ENCODE measurements at places on chromosomes 5 and 9. TPM values are rescaled to one million over a fixed set of nuclear protein-coding genes. Genes with fewer than 3 reads are reported as not detected.

CFAP157 gene
- not detected for total RNA-seq

ARL14EPL gene
- total RNA-seq: not detected

RFX3 gene
- total RNA-seq: 0.30 TPM

IFNB1 gene
- total RNA-seq: not detected

ZCCHC9 gene
- 28.5 TPM for total RNA-seq

TNPO1 gene
- 122 TPM for total RNA-seq

GLRA1 gene
- not detected for total RNA-seq

PCA3 gene
- total RNA-seq: not detected

ZNF354B gene
- total RNA-seq: 2.9 TPM

PCDHGC4 gene
- not detected for total RNA-seq

FREM1 gene
- not detected for total RNA-seq

- DNase-seq: no peak
Observed at GRCh38 chr5:38666668-38667498, 110.4 kb upstream of the LIFR start.

DNA sequence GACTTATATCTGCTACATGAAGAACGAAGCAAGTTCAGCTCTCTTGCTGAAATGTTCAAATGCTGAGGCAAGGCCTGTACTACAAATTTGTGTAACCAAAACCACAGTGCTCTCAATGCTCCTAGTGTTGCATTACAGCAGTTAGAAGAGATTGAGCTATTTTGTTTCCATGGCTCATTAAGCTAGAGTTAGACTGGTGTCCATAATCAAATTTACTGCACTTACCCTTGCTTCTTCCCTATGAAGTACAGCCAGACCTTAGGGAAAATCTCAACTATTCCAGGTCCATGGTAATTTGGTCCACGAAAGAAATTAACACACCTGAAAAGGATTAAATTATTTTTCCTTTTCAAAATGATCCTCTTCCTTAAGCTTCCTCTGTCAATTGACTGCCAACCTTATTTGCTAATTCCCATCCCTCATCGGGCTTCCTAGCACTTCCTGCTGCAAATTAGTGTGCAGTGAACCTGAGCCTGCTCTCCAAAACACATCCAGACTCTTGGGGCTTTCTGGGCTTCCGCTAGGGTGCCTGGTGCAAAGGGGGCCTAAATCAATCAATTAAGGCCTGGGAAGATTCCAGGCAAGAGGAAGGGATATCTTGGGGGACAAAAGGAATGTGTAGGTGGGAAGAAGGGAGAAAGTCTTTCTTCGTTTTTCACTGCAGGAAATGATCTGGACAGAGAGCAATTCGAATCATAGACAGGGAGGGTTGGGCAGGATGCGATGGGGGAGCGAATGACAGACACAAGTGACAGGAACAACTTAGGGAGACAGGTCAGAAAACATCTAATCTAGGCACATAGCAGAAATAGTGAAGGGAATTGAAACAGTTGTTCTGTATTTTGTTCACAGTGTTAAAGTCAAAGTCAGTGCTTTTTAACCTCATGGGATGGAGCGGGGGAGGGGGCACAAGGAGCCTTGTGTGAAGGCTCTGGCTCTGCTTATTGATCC lies 542.4 kb downstream of the RAB3C start:
- DNase-seq: peak; percentile 29

DNA sequence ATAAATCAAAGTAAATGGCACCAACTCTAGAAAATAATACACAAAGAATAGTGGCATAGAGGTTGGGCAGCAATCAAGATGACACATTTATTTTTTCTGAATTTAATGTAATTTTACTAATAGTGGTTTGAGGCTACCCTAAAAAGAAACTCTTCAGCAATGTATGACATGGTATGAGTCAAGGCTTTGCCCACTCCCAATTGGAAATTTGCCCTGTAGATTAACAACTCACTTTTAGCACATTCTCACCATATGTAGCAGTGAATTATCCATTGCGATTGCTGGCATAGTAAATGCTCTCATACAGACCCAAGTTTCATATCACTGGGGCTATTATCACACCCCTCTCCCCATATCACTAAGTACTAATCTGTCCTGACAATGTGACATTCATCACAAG lies 832.1 kb upstream of the ZNF608 start:
- no peak for DNase-seq

- no peak for DNase-seq
Observed at GRCh38 chr5:72436796-72437471, 70.3 kb downstream of the ZNF366 start.

DNA sequence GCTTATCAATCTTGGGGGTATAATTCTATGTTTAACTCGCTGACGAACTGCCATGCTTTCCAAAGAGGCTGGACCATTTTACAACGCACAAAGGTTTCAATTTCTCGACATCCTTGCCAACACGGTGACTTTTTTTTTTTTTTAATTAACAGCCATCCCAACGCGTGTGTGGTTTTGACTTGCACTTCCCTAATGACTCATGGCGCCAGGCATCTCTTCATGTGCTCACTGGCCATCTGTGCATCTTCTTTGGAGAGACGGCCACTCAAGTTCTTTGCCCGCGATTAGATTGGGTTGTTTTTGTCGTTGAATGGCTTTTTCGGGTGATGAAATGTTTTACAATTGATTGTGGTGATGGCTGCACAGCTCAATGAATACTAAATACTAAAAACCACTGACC lies 12.5 kb upstream of the CARD9 start:
- DNase-seq: no peak

DNA sequence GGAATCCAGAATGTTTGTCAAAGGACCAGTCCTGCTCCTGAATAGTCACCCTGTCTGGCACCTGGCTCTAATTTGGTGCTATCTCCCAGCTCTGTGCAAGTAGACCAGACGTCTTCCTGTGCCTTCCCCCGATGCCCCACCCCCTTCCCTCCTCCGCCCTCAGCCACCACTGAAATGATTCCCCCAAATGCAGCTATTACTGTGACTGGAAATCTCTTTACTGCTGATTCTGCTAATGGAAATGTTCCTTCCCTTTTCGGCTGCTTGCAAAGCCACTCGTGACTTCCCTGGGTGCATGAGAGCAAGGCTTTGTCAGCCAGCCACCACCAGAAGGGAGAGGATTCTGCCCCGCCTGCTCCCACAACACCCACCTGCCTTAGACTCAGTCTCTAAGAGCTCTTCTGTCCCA lies 11.4 kb downstream of the ASTN2 start:
- DNase-seq: no peak

DNA sequence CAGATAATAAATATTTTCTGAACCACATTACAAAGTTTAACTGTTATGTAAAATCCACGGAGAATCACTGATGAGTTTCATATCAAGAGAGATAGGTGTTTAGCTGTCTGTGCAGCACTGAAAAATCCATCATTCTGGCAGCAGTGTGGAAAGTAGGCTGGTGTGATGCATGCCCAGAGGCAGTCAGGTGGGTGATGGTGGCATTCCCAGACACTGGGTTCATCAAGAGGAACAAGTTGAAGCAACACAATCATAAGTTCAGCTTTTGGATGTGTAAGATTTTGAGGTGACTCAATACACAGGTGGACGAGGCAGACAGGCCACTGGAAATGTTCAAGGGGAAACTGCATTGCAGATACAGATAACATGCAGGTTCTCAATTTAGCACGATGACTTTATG lies 11.9 kb downstream of the DNAH5 start:
- DNase-seq: no peak

GRCh38 chr5:115098041-115098702 lies 71.5 kb downstream of the TRIM36 start:
- DNase-seq: peak; percentile 33

DNA sequence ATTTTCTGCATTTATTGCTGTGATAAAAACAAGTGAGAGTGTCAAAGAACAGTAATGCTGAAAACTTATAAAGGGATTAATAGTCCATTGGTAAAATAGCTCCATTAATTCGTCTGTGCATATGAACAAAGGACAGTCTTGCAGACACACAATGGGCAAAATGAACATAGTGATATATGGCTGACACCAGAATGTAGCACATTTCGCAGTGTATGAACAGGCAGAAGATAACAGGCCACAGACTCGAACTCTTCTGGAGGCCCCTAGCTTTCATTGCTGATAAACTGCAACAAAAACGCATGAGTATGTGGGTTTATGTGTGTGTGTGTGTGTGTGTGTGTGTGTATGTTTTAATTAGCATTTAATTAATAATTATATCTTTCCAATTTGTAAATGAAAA lies 354.8 kb downstream of the TAF11L14 start:
- DNase-seq: no peak
